ENCODE measurements at places on chromosomes 6 and 20. TPM values are rescaled to one million over a fixed set of nuclear protein-coding genes. Genes with fewer than 3 reads are reported as not detected.

DNA sequence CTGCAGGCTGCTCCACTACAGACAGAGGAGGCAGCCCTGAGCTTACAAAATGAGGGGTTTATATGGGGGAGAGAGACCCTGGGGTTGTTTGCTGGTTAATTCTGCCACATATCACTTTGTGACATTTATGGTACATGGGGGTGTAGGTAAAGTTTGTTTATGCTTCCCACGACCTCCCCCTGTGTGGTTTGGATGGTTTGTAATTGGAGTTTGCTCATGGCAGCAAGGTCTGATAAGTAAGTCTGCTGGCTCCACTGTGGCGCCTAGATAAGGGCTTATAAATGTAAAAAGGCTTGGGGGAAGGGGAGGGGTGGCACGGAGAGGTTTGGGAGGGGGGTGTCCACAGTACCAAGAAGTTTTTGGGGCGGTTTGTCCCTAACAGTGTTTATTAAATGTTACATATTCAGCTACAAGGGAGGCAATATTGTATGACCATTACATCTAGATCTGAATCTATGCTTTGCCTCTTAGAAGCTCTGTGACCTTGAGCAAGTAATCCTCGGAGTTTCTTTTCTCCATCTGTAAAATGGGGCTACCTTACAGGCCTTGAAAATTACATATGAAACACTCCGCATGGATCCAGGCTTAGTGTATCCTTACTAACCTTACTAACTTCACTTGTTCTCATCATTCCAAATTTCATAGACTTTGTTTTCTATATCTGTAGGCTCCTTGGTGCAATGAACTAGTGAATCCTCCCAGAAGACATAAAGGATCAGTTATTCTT, 204.8 kb upstream of the NOX3 start:
- no peak for DNase-seq

DNA sequence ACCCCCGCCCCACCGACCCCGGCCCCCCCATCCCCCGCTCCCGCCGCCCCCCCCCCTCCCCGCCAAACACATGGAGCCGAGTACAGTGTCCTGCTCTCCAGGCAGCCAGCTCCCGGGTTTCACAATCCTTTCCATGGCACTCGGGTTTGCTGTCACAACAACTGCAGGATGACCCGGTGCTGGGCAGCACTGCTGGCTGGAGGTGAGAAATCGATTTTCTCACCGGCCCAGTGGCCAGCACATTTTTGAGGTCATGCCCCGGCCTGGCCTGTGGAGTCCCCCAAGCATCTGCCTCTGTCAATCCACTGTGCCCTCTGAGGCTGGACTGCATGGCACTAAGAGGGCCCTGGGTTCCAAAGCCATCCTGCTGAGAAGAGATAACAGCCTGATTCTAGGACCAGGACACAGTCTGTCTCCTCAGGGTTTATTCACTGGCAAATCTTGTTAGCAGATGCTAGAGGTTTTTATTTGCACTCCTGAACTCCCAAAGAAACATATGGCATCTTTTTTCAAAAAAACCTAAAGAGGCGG, 129.5 kb downstream of the NFATC2 start:
- no peak for DNase-seq

DNA sequence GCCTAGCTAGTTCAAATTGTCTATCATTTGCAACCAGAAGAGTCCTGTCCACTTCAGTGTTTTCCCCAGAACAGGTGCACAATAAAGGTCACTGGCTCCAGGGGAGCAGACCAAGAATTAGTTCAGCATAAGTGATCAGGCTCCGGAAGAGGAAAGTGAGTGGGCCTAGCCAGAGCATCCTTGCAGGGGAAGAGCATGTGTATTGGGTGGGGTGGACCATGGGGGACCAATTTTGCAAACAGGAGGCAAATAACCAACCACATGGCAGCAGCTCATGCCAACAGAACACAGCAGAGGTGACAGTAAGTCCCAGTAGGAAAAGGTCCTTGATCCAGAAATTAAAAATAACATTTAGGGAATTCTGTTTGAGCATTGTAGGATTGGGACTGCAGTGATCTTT, 43.2 kb upstream of the CNR1 start:
- DNase-seq: no peak

GRCh38 chr20:47358672-47359529, 2.4 kb upstream of the ZMYND8 start:
- DNase-seq: peak; percentile 100

DNA sequence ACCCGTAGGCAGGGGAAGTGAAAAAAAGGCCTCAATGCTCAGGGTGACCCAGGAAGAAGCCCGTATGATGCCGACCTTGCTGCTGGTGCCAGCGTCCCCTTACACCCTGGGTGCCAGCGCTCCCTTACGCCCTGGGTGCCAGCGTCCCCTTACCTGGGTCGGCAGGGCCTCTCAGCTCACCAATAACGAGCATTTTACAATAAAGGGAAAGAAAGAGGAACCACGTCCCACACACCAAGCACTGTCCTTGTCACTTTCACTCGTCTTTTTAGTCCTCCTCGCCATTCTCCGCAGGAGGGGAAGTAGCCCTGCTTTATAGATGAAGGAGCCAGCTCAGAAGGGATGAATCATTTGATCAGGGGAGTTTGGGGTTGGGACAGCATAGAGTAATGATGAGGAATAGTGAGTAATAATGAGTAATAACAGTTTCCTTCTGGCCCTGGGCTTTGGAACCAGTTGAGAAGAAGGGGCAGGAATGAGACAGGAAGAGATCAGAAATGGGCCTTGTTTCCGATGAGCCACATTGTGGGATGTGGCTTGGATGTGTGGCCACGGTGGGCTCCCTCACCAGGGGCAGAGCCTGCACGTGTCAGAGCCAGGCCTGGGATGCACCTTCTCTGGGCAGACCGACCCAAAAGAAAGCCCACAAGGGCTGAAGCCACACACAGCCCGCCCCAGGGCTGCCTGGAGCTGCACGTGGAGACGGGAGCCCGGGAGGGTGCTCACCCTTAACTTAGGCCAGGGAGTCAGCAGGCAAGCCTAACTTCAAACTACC, 75.7 kb downstream of the SYNJ2 start:
- peak; percentile 63 for DNase-seq

DNA sequence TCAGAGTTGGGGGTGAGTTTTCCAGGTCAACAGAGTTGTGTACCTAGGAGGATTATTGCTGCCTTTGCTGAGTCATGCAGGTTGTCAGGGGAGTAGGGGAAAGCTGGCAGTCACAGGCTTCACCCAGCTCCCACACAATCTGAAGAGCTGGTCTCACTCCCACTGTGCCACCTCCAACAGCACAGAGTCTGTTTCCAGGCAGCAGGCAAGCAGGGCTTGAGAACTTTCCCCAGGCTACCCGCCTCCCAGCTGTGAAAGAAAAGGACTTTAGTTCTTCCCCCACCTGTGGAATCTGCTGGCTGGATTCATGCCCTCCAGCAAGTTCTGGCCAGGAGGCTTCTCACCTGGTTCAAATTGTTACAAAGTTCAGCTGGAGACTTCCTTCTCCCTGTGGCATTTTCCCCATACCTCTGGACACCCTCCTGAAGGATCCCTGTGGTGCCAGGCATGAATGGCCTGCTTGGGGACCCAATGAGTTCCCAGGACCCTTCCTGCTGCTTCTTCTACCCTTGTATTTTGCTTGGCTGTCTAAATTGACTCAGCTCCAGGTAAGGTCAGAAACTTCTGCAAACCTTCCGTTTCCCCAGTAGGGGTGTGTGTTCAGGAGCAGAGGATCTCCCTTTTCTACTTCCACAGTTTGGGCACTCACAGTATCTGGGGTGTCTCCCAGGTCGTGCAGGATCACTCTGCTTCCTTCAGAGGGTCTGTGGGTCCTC, 378.1 kb upstream of the MAN1A1 start:
- no peak for DNase-seq

GRCh38 chr20:10249048-10249770, 30.6 kb downstream of the SNAP25 start:
- no peak for DNase-seq

GRCh38 chr6:104159045-104159618, 700.6 kb downstream of the HACE1 start:
- no peak for DNase-seq

DNA sequence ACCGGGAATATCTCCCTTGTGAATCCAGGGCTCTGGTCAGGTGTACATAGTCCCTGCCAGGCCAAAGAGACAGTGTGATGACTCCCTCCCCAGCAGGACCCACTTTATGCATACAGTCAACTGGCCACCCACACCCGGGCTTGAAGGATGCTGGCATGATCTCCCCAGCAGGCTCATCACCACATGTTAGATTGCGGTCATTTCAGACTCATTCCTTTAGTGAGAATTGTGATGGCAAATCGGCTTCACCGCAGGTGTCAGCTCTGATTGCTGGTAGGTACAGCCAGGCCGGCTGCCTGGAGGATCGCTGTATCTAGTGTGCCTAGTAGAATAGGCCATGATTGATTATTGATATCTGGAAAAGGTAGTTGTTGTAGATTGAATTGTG, 24.5 kb downstream of the CD83 start:
- no peak for DNase-seq

DNA sequence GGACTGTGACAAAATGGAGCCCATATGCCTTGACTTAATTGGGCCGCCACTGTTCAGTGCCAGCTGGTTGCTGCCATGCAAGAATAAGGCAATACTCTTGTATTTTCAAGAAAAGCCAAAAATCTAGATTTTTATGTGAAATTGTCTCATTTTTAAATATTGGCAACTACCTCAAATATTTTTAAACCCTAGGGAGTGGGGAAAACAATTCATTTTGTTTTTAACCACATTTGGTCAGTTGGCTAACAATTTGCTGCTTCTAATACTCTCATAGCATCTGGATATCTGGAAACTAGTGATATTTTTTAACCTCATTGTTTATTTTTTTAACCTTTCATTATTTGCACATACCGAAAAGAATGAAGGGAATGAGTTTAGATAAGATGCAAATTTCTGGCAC, 91.0 kb downstream of the EYA2 start:
- no peak for DNase-seq

DNA sequence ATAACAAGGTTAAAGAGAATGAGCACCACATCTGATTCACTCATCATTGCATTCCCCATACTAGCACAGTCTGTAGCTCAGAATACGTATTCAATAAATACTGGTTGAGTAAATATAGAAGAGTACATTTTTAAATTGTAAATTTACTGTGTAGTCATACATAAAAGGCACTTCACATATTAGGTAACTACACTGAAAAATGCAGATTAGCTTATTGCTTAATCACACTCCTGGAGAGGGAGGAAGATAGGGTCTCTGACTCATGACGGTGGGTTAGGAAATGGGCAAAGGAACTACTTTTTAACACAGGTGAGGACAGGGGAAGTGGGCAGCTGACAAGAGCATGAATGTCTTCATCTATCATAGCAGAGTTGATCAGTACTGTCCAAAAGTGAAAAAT, 133.2 kb downstream of the TBC1D32 start:
- no peak for DNase-seq

GRCh38 chr6:165543781-165544180, 119.3 kb downstream of the PDE10A start:
- DNase-seq: no peak

DNA sequence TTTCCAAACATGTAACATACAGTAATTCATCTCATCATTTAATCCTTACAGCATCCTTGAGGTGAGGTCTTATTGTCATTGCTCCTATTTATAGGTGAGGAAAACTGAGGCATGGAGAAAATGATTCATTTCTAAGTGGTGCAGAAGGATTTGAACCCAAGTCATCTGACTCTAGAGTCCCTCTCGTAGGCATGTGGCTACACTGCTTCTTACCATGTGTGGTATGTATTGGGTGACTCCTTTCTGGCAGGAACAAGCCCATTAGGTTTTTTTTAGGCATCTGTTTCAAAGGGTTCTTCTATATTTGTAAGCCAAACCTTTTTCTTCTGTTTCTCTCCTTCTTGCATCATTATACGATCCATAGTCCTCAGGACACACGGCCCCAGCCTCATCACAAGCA, 94.8 kb downstream of the PPP1R14C start:
- DNase-seq: no peak

- DNase-seq: peak; percentile 89
Measured at GRCh38 chr6:100472674-100473073, 8.0 kb upstream of the SIM1 start.

DNA sequence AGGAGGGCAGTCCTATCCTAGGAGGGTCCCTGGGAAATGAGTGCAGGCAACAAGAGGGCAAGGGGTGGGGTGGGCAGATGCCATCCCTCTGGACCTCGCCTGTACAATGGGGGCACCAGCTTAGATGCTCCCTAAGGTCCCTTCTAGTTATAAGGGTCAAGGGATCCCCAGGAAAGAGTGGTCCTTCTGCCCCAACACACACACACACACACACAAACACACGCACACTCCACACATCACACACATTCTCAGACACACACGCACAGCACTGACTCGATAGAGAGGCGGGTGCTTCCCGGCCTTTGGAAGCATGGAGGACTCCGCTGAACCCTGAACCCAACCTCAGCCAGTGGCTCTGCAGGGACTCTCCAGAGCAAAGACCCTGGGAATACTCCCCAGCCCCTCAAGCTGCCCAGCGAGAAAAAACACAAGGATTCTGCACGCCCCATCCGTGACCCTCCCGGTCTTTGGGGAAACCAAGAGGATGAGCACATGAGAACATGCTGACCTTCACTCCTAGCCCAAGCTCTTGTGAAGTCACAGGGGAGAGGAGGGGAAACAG, 64.6 kb downstream of the MDGA1 start:
- DNase-seq: no peak

DNA sequence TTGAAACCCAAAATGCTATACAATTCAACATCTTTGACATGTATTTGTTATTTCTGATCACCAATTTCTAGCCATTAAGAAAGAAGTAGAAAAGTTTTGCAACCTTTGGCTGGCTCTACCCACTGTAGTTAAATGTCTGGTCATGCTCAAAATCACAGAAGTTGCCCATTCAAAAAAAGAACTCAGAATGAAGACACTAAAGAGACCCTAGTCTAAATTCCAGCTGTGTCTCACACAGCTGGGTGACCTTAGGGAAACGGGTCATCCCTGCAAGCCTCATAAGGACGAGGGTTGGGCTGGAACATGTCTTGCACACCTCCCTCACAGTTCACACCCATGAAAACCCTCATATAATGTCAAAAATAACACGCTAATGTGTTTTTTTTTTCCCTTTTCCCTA, 10.3 kb downstream of the FOXQ1 start:
- no peak for DNase-seq

DNA sequence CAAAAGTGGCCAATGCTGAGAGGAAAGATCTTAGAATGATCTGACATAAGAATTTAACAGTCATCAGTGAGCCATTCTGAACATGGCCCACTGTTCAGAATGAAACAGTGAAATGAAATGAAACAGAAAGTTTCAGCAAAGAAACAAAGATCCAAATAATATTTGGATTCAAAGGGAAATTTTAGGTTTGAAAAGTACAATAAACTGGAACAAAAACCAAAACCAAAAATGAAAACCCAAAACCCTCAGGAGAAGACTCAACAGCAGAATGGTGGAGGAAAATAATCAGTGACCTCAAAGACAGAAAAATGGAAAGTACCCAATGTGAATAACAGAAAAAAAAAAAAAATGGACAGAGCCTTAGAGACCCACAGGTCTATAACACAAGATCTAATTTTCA, 66.1 kb upstream of the EMILIN3 start:
- no peak for DNase-seq

C6orf118 gene
- not detected for total RNA-seq

PDYN gene
- total RNA-seq: not detected

SNX21 gene
- 87.6 TPM for total RNA-seq

BLCAP gene
- total RNA-seq: 21.7 TPM

TTI1 gene
- total RNA-seq: 29.5 TPM

All from Caki2 (cell line).